Effector memory CD8-positive, alpha-beta T cell (primary cell): ENCODE measurements at places on chromosomes 5 and 9.

GRCh38 chr9:68625559-68625958 is 79.5 kb upstream of the PIP5K1B start:
- no peak for DNase-seq

GRCh38 chr9:96784021-96784420 is 6.1 kb upstream of the ZNF510 start:
- no peak for DNase-seq

DNA sequence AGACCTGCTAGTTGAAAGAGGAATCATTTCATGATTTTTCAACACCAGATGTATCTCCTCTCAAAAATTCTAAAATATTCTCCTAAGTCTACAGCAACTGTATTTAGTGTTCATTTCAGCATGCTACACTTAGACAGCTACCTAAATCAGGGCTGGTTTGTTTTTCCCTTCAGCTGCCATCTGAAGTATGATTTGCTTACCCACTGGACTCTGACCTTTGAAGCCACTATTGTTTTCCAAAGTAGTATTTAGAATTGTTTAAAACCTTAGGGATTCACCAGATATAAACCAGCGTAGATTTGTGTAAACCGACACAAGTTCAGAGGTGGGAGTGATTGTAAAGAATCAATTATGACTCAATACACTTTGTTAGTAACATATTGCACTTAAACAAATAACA is 193.1 kb downstream of the ADAMTS6 start:
- no peak for DNase-seq

- DNase-seq, result no peak
Measured at GRCh38 chr5:100900142-100900795, 2.8 kb downstream of the ST8SIA4 start.

DNA sequence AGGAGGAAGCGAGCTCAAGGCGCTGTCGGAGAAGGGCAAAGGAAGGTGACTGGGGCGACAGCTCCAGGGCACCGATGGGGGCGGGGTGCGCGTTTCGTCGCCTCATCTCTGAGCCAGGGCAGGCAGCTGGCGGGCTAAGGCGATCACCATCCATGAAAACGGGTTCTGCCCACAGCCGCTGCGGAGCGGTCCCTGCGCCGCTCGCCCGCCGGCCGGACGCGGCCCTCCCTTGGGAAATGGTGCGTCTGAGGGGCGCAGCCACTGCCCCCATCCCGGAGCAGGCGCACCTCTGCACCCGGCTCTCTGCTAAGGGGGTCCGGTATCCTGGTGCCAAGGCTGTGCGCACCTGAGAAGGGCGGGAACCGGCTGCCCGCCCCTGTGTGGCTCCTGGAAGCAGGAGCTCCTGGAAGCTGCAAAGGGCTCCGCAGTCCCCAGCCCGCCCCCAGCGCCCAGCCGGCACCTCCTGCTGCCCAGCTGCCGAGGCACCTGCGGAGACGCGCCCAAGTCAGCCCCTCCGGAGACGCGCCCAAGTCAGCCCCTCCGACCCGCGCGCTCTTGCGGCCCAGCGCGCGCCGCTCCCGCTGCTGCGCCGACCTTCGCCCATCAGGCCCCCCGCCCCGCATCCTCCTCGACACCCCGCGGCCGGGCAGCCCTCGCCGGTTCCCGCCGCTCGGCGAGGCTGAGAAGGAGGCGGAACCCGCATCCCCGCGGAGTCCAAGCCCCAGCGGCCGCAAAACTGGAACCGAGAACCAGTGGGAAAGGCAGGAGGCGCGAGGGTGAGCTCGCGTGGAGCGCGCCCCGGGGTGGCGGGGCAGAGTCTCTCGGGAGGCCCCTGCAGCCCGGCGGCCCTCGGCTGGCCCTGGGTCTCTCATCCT is 757 bp downstream of the ANKRD34B start:
- DNase-seq, result no peak

DNA sequence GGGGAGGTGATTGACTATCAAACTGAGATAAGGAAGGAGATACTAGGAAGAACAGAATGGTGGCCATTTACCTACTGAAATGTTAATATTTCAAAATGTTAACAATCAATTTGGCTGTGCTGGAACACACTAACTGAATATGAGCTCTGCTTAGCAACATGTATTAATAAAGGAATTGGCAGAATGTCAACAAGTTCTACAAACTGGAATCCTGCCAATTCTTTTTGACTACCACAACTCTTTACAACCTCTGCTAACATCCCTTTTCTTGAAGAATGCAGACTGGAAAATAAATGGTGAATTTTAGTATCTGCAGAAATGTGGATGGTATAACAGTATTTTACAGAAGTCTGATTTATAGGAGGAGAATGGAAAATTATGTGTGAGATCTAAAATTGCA is 446.4 kb downstream of the ISL1 start:
- DNase-seq, result no peak

- no peak for DNase-seq
Measured at GRCh38 chr5:171897231-171897630, 109.2 kb downstream of the FBXW11 start.

DNA sequence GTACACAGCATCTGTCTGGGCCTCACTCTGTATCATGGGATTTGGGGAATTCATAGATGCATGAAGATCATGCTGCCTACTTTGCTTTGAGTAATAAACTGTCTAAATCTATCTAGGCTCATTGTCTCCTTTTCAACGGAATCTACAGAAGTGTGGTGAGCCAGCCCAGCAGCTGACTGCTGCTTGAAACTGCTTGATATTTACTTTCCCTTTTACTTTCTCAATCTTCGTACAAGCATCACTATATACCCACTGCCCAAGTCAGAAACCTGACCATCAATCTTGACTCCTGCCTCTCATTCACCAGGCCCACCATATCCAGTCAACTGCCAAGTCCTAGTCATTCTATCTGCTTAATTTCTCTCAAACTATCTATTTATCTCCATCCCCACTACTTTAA is 142.9 kb downstream of the NR2F1-AS1 start:
- DNase-seq, result no peak

- no peak for DNase-seq
Measured at GRCh38 chr5:177256296-177256695, 47.2 kb downstream of the RAB24 start.

- no peak for DNase-seq
Measured at GRCh38 chr9:89036383-89036782, 45.1 kb downstream of the S1PR3 start.

DNA sequence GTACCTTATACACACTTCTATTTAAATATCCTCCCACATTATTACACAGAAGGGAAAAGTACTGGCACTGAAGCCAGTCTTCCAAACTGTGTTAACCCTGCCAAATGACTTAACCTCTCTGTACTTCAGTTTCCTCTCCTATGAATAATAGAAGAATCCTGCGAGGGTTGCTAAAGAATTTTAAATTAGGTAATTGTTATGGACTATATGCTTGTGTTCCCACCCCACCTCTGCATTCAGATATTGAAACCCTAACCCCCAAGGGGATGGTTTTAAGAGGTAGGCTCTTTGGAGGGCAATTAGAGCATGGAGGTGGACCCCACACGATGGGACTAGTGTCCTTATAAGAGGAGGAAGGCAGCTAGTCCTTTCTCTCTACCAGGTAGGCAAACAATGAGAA is 72.7 kb downstream of the TTLL11 start:
- DNase-seq, result no peak

- no peak for DNase-seq
Measured at GRCh38 chr5:137400571-137400970, 98.6 kb downstream of the SPOCK1 start.

DNA sequence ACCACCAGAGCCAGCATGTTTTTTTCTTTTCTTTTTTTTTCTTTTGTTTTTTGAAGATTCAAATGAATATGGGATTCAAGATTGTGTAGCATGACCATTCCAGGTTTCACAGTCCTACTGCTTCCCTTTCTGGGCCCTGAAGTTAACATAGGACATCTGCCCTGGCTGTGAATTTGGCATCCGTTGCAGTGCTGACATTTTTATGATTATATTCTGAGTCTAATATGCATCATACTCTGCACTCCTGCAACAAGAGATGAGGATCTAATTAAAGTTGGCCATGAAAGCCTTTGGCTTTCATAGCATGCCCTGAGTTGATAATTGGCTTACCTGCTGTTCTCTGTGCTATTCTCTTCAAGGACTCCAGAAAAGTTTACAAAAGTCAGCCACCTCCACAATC is 29.8 kb downstream of the C5orf22 start:
- DNase-seq, result no peak

GRCh38 chr5:95907067-95907705 is 54.5 kb downstream of the ELL2 start:
- peak; percentile 2 for DNase-seq

DNA sequence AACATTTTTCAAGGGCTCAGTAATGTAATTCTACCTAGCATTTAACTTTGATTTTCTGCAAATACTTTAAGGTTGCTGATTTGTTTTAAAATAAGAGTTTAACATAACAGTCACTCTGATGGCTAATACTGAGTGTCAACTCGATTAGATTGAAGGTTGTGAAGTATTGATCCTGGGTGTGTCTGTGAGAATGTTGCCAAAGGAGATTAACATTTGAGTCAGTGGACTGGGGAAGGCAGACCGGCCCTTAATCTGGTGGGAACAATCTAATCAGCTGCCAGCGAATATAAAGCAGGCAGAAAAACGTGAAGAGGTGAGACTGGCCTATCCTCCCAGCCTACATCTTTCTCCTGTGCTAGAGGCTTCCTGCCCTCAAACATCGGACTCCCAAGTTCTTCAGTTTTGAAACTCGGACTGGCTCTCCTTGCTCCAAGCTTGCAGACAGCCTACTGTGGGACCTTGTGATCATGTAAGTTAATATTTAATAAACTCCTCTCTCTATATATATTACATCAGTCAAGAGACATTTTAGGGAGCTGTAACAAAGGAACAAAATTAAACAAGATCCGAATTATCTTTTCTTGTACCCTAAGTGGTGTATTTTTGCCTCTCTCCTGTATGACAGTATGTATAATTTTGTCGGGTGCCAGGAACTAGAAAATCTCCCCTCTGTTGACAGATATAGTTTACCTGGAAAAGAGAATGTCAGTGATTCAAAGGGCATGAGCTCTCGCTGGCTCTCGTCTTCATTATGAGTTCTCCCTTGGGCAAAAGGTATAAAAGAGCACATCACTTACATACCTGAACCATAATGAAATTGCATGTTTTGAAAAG is 576.1 kb downstream of the LRRC70 start:
- no peak for DNase-seq

DNA sequence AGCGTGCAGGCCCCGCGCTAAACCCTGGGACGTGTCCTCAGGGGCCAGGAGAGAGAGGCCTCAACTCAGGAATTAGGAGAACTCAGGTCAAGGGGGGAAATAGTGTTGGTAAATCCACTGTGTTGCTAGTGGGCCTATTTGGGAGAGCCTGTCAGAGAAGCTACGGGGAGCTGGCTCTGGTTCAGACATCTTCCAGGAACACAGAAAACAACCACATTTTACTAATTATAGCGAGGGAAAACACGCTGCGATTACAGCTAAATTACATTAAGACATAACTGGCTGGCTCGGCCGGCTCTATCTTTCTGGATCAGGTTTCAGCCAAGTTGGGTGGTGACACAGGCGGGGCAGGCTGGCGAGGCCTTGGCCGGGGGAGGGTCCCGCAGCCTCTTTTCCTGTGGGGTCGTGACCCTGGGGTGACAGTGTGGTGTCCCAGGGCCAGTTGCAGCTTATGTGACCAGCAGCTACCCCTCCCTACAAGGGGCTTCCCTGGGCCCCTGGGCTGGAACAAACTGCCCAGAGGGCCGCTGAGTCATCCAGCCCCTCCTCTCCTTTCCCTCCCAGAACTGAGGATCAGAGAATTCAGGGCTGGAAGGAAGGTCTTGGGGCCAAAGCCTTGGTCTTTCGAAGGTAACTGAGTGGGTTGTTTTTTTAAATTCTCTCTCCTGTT is 75.1 kb downstream of the FGF18 start:
- no peak for DNase-seq

- no peak for DNase-seq
Measured at GRCh38 chr9:91147079-91147708, 214.5 kb downstream of the AUH start.

- DNase-seq, result no peak
Measured at GRCh38 chr5:54696931-54697330, 179.4 kb downstream of the SNX18 start.

DNA sequence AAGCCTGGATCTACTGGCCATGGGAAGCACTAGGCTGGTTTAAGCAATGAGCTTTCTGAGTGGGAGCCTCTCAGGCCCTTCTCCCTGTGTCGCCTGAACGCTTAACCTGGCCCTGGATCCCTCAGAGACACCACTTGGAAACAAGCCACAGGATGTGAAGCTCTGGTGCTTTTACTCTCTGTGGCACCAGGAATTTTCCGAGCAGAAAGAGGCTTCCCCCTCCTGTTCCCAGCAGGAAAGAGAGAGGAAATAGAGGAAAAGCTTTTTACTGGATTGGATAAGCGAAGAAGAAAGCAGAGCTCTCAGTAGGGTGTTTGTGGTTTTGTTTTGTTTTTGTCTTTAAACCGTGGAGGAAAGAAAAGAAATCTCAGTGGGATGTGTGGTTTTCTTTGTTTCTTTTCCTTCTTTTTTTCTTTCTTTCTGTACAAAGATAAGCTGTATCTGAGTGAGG is 34.5 kb downstream of the COL15A1 start:
- no peak for DNase-seq

GRCh38 chr9:4077499-4078102 is 222.3 kb downstream of the GLIS3 start:
- peak; percentile 4 for DNase-seq

DNA sequence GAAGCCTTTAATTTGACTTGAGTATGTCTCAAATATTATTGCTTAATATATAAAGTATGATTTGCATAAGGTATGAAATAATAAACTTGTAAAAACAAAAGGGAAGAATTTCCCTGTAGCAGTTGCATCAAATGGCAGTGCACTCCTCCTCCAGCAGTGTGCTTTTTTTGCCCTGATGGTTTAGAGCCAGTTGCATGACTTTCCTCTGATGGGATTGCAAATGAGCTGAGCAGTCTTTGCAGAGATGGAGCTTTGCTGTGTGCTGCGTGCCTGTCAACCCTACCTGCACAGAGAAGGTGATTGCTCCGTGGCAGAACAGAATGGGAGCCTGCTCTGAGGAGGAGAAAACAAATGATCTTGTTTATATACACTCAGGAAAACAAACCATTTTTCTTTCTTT is 22.7 kb upstream of the CATSPER3 start:
- no peak for DNase-seq

- no peak for DNase-seq
Measured at GRCh38 chr9:104903609-104904008, 24.3 kb downstream of the ABCA1 start.

DNA sequence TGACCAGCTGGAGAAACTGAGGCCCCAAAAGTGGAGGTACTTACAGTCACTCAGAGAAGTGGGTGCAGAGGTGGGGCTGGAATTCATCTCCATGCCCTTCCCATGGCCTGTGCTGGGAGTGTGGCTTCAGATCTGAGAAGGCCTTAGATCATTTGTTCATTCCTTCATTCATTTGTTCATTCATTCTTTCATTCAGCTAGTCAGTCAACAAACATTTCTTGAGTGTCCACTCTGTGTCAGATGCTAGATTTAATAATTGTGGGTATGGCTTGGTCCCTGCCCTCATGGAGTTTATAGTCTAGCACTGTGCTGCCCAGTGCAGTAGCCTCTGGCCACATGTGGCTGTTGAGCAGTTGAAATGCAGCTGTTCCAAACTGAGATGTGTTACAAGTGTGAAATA is 19.0 kb upstream of the CRB2 start:
- DNase-seq, result no peak
